ENCODE measurements at places on chromosomes 2 and 18.

GRCh38 chr18:59419386-59419785, 60.3 kb upstream of the LMAN1 start:
- DNase-seq: no peak

DNA sequence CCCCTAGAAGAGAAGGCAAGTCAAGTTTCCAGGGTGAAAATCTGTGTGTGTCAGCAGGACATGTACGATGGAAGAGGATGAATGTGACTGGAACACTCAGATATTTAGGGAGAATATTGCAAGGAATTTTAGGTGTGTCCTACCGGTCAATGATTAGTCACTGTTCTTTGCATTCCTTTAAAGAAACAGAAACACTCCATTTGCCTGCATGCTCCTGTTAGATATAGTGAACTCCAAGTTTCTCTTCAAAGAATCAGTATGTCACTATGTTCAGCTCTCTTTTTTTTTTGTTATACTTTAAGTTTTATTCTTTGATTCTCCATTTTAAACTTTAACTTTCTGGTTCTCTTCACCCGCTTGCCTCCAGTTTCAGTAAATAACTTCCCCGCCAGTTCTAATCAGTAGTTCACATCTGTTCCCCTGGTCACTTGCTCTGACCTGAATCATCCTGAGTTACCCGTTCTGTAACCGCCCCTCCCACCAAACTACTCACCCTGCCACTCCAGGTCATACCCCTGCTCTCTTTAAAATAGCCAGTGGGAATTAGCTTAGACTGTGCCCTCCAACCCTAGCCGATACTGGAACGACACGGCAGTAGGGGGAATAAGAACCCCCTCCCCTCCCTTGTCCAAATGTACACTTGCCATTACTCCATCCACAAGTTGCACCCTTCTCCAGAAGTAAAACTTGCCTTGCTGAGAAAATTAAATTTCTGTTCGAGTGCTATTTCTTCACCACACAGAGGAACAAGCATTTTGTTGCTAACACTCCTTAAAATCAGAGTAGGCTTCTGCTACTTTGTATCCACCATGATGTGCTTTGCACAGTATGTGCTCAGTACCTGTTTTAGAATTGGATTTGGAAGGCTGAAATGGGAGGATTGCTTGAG, 268.4 kb downstream of the METTL4 start:
- no peak for DNase-seq

DNA sequence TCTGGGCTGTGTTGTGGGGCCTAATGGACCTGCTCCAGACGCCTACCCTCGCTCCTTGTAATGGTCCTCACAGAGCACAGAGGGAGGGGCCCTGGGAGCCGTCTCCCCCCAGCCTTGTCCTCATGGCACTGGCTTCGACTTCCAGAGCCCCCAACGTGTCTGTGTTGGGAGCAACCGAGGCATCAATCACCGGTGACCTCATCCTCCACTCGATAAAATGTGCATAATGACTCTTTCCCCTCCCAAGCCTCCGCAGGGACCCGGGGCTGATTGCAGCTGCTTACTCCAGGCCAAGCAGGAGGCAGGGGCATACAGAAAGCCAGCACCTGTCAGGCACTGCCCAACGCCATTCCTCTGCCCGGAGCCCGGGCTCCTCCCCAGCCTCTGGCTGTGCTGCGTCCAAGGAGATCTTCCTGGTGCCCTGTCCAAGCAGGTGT, 271.7 kb downstream of the NDUFA10 start:
- DNase-seq: no peak

DNA sequence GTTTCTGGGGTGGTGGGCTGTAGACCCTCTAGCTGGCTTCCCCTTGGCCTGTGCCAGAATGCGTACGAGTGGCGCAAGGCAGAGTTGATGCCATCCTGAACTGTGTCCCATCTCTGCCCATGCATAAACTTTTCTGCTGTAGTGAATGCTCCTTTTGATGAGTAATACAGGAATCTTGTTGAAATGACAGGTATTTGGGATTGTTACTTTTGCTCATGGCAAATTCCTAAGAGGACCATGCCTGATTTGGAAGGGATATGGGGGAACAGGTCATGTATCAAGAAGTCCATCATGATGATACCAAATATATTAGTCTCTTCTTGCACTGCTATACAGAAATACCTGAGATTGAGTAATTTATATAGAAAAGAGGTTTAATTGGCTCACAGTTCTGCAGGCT, 648.0 kb downstream of the SLC4A3 start:
- DNase-seq: no peak

GRCh38 chr18:13425357-13426091, 207.0 kb downstream of the LDLRAD4 start:
- peak; percentile 78 for DNase-seq

DNA sequence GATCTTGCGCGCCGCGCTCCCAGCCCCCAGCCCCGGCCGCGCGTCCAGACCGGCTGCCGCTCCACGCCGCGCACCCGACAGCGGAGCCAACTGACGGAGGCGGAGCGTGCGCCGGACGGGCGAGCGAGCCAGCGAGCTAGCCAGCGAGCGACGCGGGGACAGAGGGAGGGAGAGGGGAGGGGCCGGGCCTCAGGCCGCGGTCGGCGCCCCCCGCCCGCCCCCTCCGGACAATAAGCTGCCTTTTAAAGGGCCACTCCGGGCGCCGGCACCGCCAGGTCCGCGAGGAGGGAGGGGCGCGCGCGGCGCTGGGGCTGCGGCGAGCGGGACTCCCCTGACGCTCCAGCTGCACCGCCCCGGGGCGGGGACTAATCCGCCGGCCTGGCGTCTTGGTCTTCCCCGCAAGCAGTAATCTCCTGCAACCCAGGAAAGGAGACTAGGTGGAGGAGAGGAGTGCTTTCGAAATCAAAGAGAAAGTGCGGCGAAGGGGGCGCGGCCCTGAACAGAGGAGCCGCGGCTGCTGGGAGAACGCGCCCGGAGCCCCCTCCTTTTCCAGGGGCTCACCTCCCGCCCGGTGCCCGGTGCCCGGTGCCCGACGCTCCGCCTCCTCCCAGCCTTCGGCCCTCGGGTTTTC, at the start of gene BIN1:
BIN1 (minus strand) TSS at position 164 of the 631 bp plus-strand sequence. CDS start 211 bp downstream, outside the sequence.
- DNase-seq: peak; percentile 50

- no peak for DNase-seq
These were observed 12.9 kb downstream of the WNT10A start for GRCh38 chr2:218893349-218894150.

DNA sequence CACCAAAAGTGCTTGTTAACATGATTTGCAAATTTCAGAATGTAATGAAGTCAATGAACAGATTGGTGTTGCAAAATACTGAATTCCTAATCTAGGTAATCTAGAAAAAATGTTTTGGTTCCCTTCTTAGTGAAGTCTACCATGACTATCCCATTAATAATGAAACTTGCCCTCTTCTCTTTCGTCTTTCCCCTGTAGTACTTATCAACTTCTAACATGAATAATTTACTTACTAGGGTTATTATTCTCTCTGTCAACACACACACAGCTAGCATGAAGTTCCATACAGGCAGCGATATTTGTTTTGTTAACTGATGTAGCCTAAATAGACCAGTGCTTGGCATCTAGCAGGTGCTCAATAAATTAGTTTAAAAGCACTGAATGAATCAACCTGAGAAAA, 160.2 kb downstream of the NCK2 start:
- DNase-seq: no peak

DNA sequence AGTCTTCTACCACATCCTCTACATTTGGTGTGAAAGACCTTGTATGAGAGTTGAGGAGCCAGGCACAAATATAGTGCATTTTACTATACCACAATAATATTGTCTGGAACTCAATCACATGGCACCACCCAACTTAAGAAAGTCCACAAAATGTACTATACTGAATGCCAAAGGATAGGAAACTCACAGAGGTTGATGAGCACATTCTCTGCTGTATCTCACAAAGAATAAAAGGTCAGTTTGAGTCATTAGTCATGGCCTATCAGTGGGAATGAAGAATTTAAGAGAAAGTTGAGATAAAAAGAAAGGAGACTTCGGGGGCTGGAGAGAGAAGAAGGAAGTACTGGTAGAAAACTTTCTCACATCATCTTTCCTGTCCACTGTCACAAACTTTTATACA, 134.3 kb downstream of the RDH14 start:
- DNase-seq: no peak

GRCh38 chr2:226077031-226077430, 677.5 kb downstream of the NYAP2 start:
- DNase-seq: no peak

GRCh38 chr2:58039170-58039611, 7.4 kb upstream of the VRK2 start:
- no peak for DNase-seq

- DNase-seq: no peak
These were observed 50.7 kb upstream of the PAIP2B start for GRCh38 chr2:71277536-71278103.

DNA sequence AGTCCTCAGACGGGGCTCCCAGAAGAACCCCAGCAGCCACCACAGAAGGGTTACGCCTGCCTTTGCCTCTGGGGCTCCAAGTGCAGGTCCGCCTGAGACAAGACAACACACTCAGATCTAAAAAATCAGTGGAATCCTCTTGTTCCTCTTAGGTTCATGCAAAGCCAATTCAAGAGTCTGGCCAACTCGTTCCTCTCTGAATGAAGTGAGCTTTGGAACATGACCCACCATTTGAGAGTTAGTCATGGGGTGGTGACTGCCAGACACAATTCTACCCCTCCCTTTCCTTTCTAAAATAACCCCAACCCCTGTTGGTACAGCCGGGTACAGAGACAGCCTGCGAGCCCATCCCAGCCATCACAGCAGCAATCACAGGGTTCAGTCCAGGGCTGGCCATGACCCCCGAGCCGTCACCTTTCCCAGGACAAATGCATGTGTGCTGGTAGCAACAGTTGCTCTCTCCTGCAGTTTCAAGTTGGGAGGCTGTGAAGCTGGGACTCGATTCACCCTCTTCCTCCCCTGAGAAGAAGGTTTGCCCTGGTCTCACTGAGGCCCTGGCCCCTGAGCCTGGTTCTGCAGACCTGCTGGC, 183.1 kb upstream of the SH3BP4 start:
- DNase-seq: no peak

GRCh38 chr2:26636935-26637334, 4.2 kb downstream of the CIB4 start:
- DNase-seq: no peak

- DNase-seq: no peak
These were observed 200.9 kb upstream of the EPAS1 start for GRCh38 chr2:46096260-46096659.

GRCh38 chr2:219823574-219823973, 196.1 kb downstream of the SLC4A3 start:
- DNase-seq: no peak

GRCh38 chr2:102117472-102117858, 25.1 kb upstream of the IL1R1 start:
- DNase-seq: no peak

- no peak for DNase-seq
These were observed 438.4 kb upstream of the KLHL29 start for GRCh38 chr2:22946553-22946952.

GRCh38 chr2:75920859-75921551, 210.3 kb upstream of the GCFC2 start:
- no peak for DNase-seq

GRCh38 chr2:195411219-195411687, 245.8 kb upstream of the SLC39A10 start:
- no peak for DNase-seq

DNA sequence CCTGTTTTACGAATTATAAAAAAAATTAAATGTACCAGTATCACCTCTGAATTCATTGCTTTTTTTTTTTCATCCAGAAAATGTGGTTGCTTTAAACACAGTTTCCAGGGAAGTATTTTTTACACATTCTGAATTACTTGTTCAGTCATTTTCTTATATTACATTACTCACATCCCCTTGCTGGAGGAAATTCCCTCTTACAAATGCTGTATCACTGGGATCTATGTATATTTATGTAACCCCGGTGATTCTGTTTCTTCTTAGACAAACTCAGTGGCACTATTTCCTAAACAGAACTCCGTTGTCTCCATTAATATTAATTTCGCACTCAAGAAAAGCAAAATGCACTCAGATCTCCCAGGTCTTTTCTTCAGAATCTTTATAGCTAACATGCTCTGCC, 1078.5 kb upstream of the ZEB2 start:
- no peak for DNase-seq

DNA sequence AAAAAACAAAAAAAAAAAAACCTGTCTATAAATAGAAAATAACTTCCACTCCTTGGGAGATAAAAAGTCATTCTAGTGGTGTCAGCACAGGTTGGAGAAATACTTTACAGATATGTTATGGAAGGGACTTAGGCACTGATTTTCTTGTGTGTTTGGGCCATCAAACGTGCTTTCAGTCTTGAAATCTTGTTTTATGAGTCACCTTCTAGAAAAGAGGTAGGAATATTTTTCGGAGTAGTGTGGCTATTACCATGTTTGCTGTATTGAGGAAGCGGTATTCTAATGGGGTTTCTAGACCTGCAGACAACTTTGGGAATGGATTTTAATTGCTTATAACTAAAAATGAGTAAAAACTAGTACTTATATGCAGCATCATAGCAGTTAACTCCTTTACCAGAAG, 12.0 kb downstream of the HNMT start:
- no peak for DNase-seq

GRCh38 chr2:72095364-72095763, 52.3 kb downstream of the CYP26B1 start:
- no peak for DNase-seq

DNA sequence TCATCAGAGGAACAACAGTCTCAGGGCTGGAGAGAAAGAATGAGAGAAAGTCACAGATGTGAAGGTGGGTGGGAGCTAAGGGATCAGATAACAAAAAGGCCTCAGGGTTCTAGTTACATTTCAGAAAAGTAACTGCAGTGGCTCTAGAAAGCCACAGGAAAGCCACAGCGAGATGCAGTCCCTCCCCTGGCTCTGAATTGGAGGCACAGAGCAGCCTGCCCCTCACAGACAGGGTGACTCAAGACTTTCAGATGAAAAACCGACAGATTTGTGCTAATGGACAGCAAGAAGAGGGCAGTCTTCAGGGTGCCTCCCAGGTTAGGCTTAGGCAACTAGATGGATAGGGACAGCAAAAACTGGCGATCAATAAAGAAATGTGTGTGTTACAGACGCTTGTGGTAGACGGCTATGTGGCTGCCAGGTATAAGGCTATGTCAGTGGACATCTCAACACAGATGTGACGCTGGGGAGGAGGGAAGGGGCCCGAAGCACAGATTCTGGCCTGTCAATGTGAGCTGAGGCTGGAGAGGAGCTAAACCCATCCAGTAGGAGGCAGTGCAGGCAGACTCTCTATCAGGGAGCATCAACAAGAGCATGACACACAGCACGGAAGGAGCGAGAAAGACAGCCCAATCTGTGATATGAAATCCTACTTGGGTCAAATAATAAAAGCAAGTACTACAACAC, 26.2 kb downstream of the UNC50 start:
- DNase-seq: peak; percentile 52

- DNase-seq: no peak
These were observed 33.9 kb upstream of the BMP10 start for GRCh38 chr2:68905116-68905515.

All from CD4-positive, CD25-positive, alpha-beta regulatory T cell (primary cell).